Right cardiac atrium (tissue), 5 donors: ENCODE measurements at places on chromosomes 16 and 17. TPM values are rescaled to one million over a fixed set of nuclear protein-coding genes. Genes with fewer than 3 reads are reported as not detected.

Gene SHBG
- 0.71 TPM for total RNA-seq

Gene PYDC1
- total RNA-seq, result not detected

Gene KRTAP9-8
- not detected for total RNA-seq

Gene KRT32
- not detected for total RNA-seq

GRCh38 chr17:297758-298157 lies 54.8 kb downstream of the RPH3AL start:
- no peak for DNase-seq

GRCh38 chr16:67279296-67280089 lies at the start of gene PLEKHG4:
Gene PLEKHG4 (plus strand): TSS chr16:67279532. CDS start chr16:67280045, 513 bp downstream.
- DNase-seq, result peak; percentile 69

GRCh38 chr16:77971306-77972061 lies 50.9 kb upstream of the CLEC3A start:
- peak; percentile 80 for DNase-seq

- DNase-seq, result no peak
These were observed 19.2 kb upstream of the CACNG4 start for GRCh38 chr17:66945147-66945835.

GRCh38 chr17:13594762-13595598 lies 6.7 kb downstream of the HS3ST3A1 start:
- DNase-seq, result peak; percentile 64

Gene SEZ6L2
- 3.6 TPM for total RNA-seq

DNA sequence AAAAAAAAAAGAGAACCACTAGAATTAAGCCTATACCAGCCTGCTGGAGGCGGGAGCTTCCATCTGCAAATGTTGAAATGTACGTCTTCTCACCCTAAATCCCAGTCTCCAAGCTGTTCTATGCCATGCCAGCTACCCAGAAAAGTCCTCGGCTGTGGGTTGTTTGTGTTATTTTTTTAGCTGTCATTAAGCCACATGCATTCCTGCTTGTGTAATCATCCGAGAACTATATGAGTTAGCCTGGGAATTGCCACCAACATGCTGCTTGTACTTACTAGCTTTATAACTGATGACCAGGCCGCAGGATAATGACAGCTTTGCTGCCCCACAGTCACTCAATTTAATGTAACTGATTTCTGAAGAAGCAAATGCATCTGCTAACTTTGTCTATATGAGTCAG lies 313.9 kb upstream of the SALL1 start:
- no peak for DNase-seq

- no peak for DNase-seq
These were observed 248.9 kb upstream of the FOXF1 start for GRCh38 chr16:86261379-86261778.

Gene KRTAP4-2
- total RNA-seq, result not detected

GRCh38 chr17:79072544-79072943 lies 2.1 kb upstream of the ENGASE start:
- DNase-seq, result peak; percentile 41

- DNase-seq, result no peak
These were observed 1.2 kb downstream of the C16orf54 start for GRCh38 chr16:29744541-29745101.

DNA sequence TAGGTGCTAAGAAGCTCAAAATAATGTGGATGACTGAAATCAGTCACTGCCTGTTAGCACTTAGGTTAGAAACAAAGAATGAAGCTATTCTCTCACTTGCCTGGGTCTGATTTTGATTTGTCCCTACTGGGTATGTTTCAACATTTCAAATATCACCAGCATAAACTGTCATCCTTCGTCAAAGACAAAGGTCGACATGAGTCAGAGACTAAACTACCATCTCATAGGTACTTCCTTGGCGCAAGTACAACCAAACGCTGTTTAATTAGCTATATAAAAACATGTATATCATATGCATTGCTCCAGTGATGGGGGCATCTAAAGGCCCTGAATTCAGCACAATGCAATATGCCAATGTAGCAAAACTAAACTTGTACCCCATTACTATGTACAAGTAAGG lies 4.0 kb downstream of the AKTIP start:
- DNase-seq, result no peak

- no peak for DNase-seq
These were observed 23.5 kb downstream of the SNX29 start for GRCh38 chr16:12000032-12000431.

DNA sequence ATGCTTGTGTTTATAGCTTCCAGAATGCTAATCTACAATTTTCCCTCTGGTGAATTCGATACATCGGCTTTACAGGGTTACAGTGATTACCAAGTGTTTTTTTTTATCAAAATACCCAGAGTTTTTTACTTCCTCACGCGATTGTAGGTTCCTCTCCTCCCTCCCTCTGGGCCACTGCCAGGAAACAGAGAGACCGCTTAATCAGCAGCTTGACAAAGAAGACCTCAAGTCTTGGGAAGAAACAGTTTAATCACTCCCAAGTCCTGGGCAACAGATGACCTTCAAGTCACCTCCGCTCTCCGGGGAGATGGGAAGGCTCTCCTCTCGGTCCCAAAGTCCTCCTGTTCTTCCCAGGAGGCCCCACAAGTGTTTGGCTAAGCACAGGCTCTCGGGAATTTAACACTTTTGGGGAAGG lies 23.5 kb downstream of the SMTNL2 start:
- peak; percentile 87 for DNase-seq

Gene SGCA
- total RNA-seq, result 134 TPM

- DNase-seq, result peak; percentile 26
These were observed 3.0 kb upstream of the NRN1L start for GRCh38 chr16:67881621-67882161.

GRCh38 chr16:17225541-17225940 lies 245.2 kb downstream of the XYLT1 start:
- no peak for DNase-seq

Gene GID4
- total RNA-seq, result 20.7 TPM

DNA sequence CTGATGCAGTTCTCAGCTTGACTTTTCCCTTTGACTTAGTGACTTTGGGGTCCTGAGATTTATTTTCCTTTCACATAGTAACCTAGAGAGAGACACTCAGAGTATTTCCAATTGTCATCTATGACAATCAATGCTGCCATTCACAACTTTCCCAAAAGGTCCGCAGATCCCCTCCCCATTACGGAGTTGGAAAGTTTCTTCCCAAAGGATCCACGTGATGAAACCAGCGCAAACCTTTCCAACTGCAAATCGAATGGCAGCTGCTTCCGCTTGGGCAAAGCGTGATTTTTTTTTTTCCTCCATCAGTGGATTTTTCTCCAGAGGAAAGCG lies 538 bp upstream of the FCSK start:
- DNase-seq, result no peak

Gene ZNF263
- 10.5 TPM for total RNA-seq

DNA sequence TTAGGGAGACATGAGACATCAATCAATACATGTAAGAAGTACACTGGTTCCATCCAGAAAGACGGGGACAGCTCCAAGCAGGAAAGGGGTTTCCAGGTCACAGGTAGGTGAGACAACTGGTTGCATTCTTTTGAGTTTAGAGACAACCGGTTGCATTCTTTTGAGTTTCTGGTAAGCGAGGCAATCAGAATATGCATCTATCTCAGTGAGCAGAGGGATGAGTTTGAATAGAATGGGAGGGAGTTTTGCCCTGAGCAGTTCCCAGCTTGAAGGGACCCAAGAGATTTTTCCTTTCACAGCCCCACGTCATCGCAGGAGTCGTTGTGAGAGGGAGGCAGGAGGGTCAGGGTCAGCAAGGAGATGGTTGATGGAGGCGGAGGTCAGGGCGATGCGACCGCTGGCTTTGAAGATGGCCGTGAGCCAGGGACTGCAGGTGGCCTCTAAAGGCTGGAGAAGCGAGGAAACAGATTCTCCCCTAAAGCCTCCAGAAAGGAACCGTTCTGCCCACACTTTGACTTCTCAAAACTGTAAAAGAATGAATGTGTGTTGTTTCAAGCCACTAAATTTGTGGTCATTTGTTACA lies 36.5 kb downstream of the IRF8 start:
- DNase-seq, result no peak

DNA sequence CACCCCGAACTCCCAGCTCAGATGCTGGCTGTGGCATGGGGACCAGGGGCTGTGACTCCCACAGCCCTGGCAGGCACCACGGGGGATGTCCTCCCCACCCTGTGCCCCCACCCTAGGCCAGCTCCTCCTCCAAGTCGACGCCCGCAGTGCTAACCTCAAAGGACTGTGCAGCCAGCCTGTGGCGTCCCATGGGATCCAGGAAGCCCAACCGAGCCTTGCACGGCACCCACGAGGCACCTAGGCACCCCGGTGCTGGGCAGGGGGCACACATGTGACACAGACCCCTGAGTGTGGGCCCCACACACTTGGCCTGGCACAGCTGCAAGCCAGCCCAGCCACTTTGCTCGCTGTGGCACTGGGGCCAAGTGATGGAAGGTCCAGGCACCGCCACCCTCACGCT lies 3.9 kb downstream of the GCGR start:
- no peak for DNase-seq

Gene KRTAP4-9
- not detected for total RNA-seq

GRCh38 chr16:89089120-89089519 lies 4.5 kb upstream of the ACSF3 start:
- peak; percentile 30 for DNase-seq

Gene PYY
- total RNA-seq, result not detected

GRCh38 chr16:51535591-51535990 lies 384.5 kb upstream of the SALL1 start:
- DNase-seq, result no peak

GRCh38 chr17:67679225-67679624 lies 38.5 kb upstream of the NOL11 start:
- DNase-seq, result no peak

Gene SLC12A3
- not detected for total RNA-seq

- DNase-seq, result no peak
These were observed 454 bp downstream of the CCDC40 start for GRCh38 chr17:80036715-80037477.

Gene PCGF2
- total RNA-seq, result 28.2 TPM

DNA sequence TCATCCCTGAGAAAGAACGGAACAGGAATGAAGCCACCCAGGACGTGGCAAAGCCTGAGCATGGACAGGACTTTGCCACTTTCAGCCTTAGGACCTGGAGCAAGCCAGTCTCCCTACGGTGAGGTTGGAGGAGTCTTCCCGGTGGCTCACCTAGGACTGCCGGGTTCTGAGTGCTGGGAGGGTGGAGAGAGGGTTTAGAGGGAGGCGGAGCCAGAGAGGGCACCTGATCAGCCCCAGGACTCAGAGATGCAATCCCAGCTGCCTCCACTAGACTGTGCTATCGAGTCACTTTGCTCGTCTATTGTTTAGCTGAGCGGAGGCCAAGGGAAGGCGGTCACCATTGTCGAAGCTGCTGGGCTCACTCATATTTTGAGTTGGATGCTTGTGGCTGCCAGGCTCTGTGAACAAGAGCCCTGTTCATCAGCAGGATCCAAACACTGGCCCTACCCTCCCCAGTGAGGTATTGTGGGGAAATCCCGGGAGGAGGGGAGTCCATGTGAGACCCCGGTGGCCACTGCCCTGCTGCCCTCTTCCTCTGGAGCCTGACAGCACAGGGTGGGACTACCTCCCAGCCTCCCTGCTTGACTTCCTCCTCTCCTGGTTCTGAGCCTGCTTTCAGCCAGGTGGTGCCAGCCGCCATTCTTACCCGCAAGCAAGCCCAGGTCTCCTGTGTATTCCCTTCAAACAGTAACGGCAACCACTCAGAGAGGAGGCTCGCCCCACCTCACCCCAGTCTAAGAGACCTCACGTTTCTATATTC lies 7.0 kb downstream of the KRT14 start:
- peak; percentile 88 for DNase-seq

DNA sequence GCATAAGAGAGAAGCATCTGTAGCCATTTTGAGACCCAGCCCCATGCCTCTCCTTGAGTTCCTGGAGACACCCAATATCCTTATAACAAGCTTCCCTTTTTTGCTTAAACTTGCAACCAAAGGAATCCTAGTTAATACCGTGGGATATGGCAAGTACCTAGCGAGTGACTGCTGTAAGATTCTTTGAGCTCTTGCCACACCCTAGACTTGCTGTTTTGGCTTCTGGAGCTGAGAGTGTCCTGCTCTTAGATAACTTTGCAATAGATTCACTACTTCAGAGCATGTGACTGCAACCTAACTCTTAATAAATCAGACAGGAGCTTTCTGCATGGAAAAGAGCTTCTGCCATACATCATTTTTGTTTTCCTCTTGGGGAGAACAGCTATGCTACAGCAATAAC lies 58.3 kb downstream of the AKAP1 start:
- no peak for DNase-seq

- DNase-seq, result no peak
These were observed 219.3 kb downstream of the BCAS3 start for GRCh38 chr17:60896996-60897395.

DNA sequence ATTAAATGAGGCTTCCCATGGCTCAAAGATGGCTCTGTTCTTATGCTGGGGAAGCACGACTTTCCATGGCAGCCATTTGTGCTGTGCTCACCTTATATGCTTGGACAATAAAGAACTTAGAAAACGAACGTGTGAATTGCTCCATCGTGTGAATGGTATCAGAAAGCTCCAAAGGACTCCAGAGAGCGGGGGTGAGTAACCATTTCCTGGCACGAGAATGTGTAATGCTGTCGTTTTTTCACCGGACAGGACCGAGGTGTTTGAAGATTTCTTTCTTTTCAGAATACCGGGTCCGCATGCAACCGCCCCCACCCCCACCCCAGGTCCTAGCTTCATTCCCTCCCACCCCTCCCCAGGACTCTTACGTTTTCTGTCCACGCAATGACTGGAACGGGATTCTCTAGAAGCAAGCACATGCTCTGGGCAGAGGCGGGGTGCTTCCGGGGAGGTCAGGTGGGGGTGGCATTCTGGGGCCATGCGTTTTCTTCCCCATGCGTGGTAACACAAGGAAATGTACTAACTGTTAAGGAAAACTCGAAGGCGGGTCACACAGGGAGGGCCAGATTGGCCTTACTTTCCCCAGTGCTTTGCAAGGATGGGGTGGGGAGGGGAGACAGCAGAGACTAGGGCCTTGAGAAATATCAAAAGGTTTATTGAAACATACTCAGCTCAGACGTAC lies 26.2 kb downstream of the GPRC5B start:
- no peak for DNase-seq
